Stimulated activated CD4-positive, alpha-beta T cell treated with anti-CD3 and anti-CD28 coated beads, TNF-alpha, amount 100 ng/mL, for 24 hours (primary cell): ENCODE measurements at places on chromosomes 7 and 10.

GRCh38 chr10:2051108-2051507, 313.8 kb upstream of the ADARB2 start:
- no peak for DNase-seq

- DNase-seq: no peak
Observed at GRCh38 chr7:93866886-93867285, 23.7 kb downstream of the TFPI2 start.

DNA sequence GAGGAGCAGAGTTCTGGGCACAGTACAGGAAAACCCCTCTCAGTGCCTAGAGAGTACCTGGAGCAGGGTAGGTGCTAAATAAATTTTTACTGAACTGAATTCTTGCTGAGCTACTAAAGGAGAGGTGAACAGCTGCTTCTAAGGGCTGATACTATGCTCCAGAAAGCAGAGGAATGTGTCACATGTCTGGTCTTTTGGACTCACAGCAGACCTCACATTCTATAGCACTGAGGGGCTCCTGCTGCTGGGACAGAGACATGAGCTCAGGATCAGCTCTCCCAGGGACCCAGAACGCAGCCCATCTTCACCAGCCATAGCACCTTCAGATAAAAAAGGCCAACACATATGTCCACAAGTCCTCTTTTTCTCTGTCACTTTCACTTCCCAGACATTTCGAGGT, 133.0 kb upstream of the KLF14 start:
- DNase-seq: no peak

GRCh38 chr10:132510174-132510611, 27.4 kb upstream of the INPP5A start:
- no peak for DNase-seq

DNA sequence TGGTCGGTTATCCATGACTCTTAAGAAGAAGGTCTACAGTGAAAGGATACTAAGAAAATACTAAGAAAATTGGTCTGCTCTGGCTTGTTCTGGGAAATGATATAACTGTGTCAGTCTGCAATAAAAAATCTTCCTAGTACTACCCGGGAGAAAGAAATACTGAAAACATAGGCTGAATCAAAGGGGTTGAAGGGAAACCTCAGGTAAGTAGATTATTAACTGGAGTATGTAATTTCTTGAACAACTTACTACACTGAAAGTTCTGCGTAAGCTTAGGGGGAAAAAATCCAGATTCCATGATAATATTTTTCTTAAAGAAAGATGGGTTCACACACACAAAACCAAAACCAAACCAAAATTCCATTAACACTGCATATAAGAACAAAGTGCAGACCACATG, 143.3 kb downstream of the KMT2E start:
- no peak for DNase-seq

DNA sequence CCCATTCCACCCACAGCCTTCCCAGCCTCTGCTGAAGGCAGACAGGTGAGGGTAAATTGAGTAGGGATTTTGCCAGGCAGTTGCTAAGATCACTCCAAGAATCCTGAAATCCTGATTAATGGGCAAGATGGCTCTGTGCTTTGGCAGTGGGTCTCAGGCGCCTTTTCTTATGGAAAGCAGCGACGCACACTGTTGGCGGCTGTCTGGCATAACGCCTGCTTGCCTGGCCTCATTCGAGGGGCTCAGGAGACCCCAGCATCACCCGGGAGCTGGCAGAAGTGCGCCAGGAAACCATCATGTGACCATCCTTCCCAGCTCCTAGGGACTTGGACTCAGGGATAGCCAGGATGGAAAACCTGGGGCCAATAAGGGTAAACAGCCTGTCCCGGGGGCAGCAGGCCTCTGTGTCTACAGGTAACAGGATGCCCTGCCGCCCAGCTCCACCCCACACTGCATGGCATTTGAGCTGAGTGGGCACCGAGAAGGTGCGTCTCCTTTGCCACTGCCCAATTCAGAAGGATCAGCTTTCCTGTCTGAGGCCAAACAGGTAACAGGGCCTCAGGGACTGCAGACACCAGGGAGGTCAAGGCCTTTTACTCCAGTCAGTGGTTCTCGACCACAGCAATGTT, 98.6 kb downstream of the FAM53B start:
- DNase-seq: no peak

GRCh38 chr10:77463499-77463898, 174.1 kb downstream of the KCNMA1 start:
- DNase-seq: no peak

DNA sequence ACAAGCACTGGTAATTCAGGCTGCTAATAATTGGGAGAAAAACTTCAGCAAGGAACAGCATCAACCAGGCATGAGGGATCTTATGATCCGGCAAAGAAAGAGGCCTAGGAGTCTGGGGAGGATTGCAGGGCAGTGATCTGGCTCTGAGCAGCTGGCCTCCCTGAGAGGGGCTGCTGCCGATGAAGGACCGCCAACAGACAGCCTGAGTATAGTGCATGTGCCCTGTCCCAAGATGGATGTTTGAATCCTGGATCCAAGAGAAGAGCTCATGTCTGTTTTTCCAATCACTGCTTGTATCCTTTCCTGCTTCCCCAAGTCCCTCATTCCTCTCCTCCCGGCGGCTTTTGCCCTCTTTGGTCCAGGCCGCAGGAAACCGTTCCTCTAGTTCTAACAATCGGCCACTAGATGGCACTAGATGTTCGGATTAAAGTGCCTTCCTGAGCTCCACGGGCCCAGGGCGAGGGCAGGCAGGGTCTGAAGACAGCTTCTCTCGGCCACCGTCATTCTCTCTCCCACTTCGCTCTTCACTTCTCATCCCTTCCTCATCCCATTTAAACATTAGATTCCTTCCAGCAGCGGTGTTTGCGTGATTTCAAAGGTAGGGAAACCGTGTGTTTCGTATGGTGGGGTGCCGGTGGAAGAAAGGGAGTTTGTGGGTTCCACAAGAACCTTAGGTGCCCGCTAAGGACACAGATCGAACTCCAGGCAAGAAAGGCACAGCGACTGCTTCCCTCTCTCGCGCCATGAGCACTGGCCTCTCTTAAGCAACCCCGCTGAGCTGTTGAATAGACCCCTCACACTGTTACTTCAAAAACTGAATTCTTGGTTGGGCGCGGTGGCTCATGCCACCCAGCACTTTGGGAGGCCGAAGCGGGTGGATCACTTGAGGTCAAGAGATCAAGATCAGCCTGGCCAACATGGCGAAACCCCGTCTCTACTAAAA, 82.4 kb downstream of the ADCYAP1R1 start:
- DNase-seq: peak; percentile 39

DNA sequence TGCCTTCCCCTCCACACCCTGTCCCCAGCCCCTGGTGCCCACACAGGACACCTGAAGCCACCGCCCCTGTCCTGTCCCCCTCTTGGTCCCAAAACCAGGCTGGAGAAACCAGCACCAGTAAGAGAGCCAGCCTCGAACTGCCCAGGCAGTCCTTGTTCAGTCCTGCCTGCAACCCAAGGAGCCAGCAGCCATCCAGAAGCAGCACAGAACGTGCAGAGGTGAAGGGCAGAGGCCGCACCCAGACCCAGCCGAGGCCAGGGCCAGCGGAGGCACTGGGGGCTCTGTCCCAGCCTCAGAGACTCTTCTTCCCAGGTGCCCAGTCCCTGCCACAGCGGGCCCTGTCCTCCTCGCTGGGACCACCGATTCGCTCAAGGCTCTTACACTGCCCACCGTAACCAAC, 23.3 kb upstream of the CNPY1 start:
- no peak for DNase-seq

GRCh38 chr10:116287906-116288501, 15.0 kb upstream of the GFRA1 start:
- DNase-seq: no peak

- no peak for DNase-seq
Observed at GRCh38 chr7:75039166-75039565, 34.4 kb downstream of the RCC1L start.

GRCh38 chr7:36748017-36748487, 23.8 kb upstream of the AOAH start:
- peak; percentile 13 for DNase-seq

- no peak for DNase-seq
Observed at GRCh38 chr10:93445097-93445960, 36.8 kb downstream of the MYOF start.

- DNase-seq: no peak
Observed at GRCh38 chr10:88642963-88643362, 21.3 kb upstream of the LIPF start.

DNA sequence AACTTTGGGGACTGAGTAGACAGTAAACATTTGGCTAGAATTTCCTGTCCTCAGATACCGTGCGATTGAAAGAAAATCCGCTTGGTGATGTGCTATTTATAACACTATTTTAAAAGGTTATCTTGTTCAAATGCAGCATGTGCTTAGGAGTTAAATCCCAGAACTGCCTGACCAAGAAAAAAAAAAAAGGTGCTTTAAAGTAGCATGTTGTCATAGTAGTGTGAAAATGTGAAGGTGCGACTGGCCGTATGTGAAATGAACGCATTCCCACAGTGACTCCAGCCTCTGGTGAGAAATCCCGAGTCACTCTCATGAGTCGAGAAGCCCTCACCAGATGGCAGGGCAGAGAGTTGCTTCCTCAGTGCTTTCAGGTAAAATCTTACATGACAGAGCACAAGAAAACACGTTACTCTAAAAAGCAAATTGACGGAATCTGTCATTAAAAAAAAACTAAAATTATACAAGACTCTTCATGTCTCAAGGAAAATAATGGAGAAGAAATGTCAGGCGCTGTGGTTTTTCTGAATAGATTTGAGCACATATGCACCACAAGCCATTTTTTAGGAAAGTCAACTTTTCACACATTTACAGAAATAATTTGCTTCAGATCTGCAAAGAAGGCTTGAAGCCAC, 18.4 kb upstream of the KLF6 start:
- DNase-seq: no peak

DNA sequence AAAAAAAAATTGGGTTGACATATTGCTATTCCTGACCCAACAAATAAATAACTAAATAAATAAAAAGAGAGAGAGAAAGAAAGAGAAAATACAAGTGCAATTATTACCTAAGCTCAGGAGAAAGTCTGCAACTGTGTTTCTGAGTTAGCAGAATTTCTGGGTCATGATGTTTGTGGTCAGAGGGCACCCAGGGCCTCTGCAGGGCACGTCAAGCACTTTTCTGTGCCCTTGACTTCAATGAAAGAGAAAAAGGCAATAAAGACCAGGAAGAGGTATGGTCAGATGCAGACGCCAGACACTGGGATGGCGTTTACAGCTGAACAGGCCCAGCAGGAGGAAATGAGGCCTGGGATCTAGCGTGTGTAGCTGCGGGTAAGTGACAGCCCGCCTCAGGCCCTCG, 160.9 kb upstream of the GDF10 start:
- DNase-seq: no peak

DNA sequence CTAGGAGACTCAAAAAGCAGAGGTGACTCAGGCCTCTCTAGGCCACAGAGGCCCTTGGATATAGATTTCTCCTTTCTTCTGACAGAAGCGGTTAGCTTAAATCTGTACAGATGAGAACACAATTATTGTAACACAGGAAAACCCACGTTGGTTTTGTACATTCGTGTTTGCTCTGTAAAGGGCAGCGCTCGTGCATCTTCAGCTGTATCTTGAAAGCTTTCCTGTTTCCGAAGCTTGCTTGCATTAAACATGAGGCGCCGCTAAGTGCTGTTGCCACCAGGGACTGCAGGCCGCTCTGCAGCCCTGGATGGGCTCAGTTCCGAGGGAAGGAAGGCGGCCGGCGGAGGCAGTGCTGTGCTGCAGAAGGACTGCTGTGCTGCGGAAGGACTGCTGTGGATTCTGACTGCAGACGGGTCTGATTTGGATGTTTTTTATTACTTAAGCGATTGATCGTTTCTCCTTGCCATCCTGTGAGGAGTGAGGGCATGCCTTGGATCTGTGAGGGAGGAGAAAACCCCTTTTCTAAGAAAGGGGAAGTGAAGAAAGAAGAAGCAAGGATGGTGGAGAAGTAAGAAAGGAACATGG, 53.3 kb downstream of the FHIP2A start:
- no peak for DNase-seq

- DNase-seq: no peak
Observed at GRCh38 chr10:77490534-77491314, 146.9 kb downstream of the KCNMA1 start.

- no peak for DNase-seq
Observed at GRCh38 chr10:89793649-89794254, 92.4 kb downstream of the KIF20B start.

DNA sequence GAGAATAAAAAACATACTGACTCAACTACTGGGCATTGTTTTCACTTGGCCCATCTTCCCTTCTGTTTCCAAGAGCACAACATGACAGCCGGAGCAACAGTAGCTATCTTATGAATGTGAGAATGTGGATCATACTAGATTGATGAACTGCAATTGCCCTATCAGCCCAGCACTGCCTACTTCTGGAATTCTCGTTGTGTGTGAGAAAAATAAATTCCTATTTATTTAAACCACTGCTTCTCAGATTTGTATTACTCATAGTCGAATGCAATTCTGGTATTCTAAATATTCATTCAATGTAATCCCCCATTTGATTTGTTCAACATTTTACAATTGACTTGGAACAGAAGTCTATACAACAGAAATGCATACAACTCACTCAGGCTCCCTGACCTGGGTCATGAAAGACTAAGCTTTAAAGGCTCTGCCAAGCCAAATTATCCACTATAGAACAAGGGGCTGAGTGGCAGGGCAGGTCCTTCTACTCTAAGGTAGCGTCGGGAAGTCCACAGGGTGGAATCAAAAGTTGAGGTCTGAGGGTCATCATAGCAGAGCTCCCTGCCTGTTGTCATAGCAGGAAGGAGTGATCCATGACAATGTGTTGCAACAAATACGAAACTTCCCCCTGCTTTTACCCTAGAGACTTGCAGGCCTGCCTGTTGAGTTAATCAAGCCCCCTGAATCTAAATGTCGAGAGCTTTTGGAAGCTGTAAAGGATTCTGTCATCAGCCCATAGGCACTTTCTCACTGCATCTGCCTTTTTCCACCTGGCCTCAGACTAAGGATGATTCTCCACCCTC, 12.4 kb upstream of the JAZF1 start:
- DNase-seq: no peak

DNA sequence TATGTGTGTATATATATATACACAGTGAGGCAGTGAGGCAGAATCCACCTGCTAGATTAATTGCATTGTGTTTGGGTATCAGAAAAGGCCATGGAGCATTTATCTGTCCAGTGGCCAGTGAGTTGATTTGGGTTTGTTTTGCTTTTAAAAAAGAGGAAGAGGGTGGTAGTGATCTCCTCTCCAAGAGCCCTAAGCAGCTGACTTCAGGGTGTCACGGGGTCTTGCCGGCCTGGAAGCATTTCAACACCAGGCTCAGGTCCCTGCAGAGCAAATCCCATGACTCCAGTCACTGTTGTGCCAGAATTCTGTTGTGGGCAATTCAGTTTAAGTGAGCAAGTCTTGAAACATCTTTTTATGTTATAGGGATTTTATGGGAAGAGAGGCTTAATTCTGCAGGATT, 30.6 kb upstream of the GPNMB start:
- DNase-seq: no peak

GRCh38 chr10:78407009-78407711, 373.5 kb downstream of the RPS24 start:
- peak; percentile 45 for DNase-seq
